ENCODE measurements at places on chromosomes 16 and 17.

DNA sequence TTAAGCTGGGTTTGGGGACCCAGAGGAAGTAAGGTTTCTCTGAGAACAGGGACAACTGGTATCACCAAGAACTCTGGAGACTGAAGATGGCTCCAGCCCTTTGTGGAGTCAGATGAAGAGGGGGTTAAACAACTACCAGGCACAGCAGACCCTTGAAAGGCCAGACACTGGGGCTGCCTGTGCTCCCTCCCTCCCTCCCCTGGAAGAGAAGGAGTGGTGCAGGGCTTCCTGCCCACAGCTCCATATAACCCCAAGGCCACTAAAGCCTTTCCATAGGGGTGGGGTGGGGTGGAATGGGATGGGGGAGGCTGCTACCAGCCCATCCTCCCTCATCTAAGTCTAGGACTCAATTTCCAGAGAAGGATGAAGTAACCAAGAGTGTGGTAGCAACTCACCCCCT is 66.7 kb downstream of the CCDC182 start:
- no peaks in the 10 kb centered on the region for H3K27me3 ChIP-seq
- no peak overlapping the region for H3K27ac ChIP-seq
- H3K4me1 ChIP-seq, result no peaks in the 10 kb centered on the region
- no peak overlapping the region for H3K4me3 ChIP-seq

GRCh38 chr16:12515346-12515745 is 288.3 kb downstream of the CPPED1 start:
- H3K36me3 ChIP-seq, result no peaks in the 10 kb centered on the region
- no peaks in the 10 kb centered on the region for H3K4me1 ChIP-seq
- H3K27me3 ChIP-seq, result no peaks in the 10 kb centered on the region

GRCh38 chr16:11404603-11405002 is 59.3 kb downstream of the RMI2 start:
- H3K27ac ChIP-seq, result no peak overlapping the region
- no peak for DNase-seq
- H3K4me1 ChIP-seq, result no peaks in the 10 kb centered on the region
- no peak overlapping the region for H3K4me3 ChIP-seq
- H3K27me3 ChIP-seq, result peaks cover 11% of the 10 kb centered on the region

GRCh38 chr17:4858882-4859260 is 25.7 kb downstream of the MINK1 start:
- peak overlapping the region; percentile 89 for H3K27ac ChIP-seq
- H3K4me3 ChIP-seq, result peak overlapping the region; percentile 83
- peaks cover 63% of the 10 kb centered on the region for H3K36me3 ChIP-seq
- H3K27me3 ChIP-seq, result no peaks in the 10 kb centered on the region
- peak; percentile 91 for DNase-seq
- peaks cover 55% of the 10 kb centered on the region for H3K4me1 ChIP-seq
